Dermis microvascular lymphatic vessel endothelial cell (primary cell): ENCODE measurements at places on chromosomes 4 and X. TPM values are rescaled to one million over a fixed set of nuclear protein-coding genes. Genes with fewer than 3 reads are reported as not detected.

- no peak for DNase-seq
Observed at GRCh38 chr4:175954685-175955084, 111.0 kb upstream of the WDR17 start.

USP53 gene
- total RNA-seq, result 14.4 and 16.9 TPM in 2 replicates

DNA sequence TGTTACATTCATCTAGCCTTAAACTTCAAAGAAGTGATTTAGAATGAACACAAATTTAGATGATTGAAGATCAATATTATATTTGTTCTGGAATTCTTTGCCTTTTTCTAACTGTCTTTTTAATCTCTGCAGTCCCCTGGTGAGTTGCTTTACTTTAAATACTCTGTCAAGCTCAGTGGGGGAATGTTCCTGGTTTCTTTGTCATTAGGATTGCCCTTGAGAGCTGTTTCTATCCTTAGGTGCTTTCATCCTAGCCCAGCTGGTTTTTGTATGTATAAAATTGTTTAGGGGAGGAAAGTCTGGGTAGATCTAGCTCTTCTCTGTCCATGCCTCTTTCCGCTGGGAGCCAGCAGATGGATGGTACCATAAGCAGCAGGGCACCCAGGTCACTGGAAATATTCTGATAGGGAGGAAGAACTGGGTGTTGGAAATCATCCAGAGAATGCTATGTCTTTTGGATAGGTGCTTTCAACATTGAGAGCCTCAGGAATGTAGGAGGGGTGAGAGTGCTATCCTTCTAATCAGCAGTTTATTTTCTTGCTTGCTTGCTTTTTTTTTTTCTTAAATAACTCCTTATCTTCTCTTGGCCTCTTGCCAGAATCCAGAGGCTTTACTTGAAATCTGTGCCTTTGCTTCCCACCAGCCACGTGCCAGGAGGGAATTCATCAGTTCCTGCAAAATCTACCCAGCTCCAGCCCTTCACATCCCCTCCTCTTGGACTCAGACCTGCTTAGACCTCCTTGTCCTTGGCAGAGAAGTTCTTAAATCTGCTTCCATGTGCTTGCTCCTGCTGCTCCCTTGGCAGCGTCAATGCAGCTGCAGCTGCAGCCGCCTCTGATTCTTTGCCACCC is 215.3 kb upstream of the ANXA3 start:
- DNase-seq, result no peak

DNA sequence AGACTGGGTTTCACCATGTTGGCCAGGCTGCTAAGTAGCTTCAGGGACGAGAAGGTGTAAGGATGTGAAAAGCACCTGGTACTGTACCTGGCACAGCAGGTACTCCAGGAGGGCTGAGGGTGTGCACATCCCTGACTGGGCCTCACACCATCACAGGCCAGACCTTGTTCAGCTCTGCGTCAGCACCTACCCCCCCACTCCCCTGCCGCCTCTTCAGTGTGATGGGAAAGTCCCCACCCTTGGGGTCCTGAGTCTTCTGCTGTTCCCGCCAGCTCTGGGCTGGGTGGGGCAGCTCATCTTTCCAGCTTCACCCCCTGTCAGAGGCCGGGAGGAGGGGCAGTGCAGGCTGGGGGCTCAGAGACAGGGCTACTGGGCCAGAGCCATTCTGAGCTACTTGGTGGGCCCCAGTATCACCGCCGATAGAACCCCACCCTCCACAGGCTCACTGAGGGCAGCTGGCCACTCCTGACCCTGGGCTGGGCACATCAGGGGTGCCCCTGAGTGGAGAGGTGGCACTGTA is 6.7 kb upstream of the SH3BP2 start:
- DNase-seq, result no peak

DNA sequence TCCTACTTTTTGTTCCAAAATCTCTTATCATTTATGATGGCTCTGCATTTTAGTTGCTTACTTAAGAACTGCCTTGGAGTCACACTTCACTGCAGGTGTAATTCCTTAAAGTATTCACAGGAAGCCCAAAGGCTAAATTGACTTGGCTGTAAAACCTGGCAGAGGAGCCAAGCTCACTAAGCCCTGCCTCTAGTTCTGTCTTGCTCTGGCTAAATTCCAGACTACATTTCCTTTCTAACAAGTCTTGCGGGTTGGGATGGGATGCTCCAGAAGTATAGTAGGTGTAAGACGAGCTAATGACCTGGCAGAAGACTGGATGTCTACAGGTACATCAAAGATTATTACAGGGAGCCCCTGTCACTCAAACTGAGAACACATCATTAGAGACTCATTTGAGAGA is 924.0 kb upstream of the INTU start:
- no peak for DNase-seq

BTK gene
- under 0.01 TPM in 1 of 2 replicates, not detected in the other for total RNA-seq

- no peak for DNase-seq
Observed at GRCh38 chr4:144355811-144356757, 215.6 kb upstream of the GYPA start.

TBX22 gene
- not detected in 2 replicates for total RNA-seq
